ENCODE measurements at places on chromosomes 5 and 9.

DNA sequence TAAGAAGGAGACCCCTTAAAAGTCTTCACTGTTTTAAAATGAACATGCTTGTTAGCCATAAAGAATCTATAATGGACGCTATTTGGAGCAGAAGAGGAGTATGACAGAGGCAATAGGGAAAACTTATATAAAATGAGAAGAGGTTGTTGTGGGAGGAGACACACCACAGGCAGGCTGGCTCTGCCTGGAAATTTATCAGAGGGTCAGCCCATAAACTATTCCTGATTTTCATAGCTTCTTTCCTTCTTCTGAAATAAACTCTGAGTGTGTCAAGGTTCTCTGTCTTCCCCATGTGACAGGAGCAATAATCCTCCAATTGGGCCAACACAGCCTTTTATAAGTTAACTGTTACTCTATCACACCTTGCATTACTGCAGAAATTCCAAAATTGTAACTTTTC lies 19.6 kb upstream of the RUSC2 start:
- no peak for DNase-seq

GRCh38 chr5:149559706-149560105 lies 8.5 kb upstream of the CSNK1A1 start:
- DNase-seq: no peak

- no peak for DNase-seq
These were observed 375.7 kb downstream of the CAAP1 start for GRCh38 chr9:26516773-26517343.

- DNase-seq: no peak
These were observed 46.0 kb upstream of the FREM1 start for GRCh38 chr9:14956208-14956607.

DNA sequence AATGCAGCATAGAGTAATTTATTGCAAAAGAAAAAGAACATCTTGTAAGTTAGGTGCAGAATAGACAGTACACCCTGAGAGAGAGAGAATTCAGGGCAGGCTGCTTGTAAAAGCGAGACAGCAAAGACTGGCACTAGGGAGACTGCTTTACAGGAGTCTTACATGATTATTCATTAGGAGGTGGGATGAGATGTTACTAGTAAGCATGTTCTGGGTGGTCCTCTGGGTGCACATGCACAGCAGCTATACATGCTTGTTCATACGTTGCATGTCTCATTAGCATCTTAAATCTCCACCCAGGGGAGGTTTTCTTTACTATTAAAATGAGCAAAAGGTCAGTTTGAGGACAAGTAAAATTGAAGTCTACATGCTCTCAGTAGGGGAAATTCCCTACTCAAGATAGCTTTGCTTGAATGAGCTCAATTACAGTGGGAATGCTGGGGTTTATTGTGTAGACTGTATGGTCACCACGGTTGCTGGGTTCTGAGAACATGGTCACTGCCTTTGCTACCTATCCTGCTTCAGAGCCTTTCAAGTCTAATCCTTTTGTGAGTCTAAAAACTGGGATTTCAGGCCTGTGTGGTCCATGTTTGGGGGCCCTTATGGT lies 60.6 kb downstream of the RGS7BP start:
- DNase-seq: no peak
